Stimulated activated CD4-positive, alpha-beta T cell treated with anti-CD3 and anti-CD28 coated beads, Interleukin-4, amount 100 ng/mL, for 48 hours (primary cell): ENCODE measurements at places on chromosomes 12 and 14.

DNA sequence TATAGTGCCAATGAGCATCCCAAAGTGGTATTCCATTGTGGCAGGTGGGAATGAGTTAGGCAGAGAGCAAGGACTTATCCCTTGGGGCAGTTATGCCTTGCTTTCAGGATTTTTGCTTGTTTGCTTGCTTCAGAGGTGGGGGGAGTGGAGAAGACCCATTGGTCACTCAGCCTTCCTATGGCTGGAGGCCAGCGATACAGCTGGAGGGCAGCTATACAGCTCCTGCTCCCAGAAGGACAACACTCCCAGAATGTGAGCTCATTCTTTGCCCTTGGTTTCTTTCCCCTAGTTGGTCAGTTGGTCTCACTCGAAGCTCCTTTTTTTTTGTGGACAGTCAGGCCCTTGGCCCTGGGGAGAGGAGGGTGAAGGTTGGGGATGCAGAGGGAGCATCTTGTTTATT lies 14.5 kb downstream of the KRT83 start:
- DNase-seq, result no peak

GRCh38 chr12:130698106-130698505 lies 18.0 kb downstream of the RIMBP2 start:
- no peak for DNase-seq

DNA sequence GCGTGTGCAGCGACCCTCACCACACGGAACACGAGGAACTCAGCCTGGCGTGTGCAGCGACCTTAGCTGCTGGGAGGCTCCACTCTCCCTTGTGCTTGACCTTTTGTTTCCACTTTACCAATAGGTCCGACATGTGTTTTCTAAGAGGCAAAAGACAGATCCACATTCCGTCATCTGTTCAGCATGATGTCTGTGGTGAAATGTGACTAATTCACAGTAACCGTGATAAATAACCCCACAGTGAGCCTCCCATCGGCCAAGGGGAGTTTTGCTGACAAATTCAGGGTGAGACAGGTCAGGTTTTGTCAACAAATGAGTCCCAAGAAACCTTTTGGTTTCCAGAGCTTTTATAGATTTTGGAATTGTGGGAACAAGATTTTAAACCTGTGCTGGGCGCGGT lies 55.9 kb downstream of the MOK start:
- DNase-seq, result no peak

- DNase-seq, result no peak
These were observed 47.7 kb downstream of the ELK3 start for GRCh38 chr12:96241846-96242256.

- DNase-seq, result no peak
These were observed 1272.6 kb downstream of the AACS start for GRCh38 chr12:126337556-126338441.

- DNase-seq, result no peak
These were observed 41.4 kb downstream of the BORCS5 start for GRCh38 chr12:12398026-12398859.

- DNase-seq, result no peak
These were observed 58.7 kb upstream of the CCND2 start for GRCh38 chr12:4214877-4215228.

GRCh38 chr14:76647697-76648298 lies 113.5 kb upstream of the VASH1 start:
- DNase-seq, result no peak
